Stimulated activated CD8-positive, alpha-beta memory T cell treated with anti-CD3 and anti-CD28 coated beads, Interleukin-4, amount 100 ng/mL, for 4 hours (primary cell): ENCODE measurements at places on chromosomes 3 and 15.

DNA sequence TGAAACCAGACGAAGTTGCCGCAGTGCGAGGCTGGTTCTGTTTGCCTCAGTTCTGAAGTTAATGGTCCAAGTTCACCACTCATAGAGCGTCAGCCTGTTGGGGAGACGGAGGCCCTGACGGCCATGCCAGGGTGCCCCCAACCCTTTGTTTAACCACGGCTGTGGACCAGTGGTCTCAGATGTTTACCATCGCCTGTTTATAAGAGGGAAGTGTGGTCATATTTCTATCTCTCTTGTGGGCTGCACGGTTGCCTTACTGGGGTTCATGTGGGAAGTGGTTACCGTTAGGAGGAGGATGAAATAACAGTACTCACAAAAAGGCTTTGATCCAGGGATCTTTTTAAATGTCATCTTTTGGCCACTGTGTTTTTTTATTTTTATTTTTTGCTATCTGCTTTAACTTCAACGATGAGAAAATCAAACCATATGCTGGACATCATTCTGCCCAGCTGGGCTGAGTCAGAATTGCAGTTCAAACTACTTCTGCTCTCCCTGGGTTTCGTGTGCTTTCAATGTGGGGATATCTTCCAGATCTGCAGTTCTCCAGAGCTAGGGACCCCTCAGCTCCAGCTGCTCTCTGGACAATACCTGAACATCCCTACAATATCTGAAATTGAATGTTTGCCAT is 17.8 kb downstream of the SMAD3 start:
- no peak for DNase-seq

DNA sequence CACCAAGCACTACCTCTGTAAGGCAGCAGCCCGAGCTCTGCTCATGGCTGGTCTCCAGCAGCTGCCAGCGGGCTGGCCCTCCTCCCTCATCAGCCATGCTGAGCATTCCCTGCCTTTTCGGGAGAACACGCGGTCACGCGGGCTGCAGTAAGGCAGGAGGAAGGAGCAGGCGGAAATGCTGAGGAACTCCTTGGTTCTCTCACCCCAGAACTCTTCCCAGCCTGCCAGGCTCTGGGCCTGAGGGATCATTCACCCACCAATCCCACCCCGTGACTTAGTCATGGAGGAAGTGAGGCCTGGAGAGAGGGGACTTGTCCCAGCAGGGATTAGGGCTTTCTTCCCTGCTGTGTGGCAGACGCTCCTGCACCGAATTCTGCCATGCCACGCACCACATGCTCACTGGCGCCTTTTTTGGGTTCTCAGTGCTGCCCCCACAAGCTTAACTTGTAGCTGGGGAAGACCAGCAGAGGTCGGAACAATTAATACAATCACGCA is 42.9 kb upstream of the RPL32 start:
- DNase-seq = no peak

DNA sequence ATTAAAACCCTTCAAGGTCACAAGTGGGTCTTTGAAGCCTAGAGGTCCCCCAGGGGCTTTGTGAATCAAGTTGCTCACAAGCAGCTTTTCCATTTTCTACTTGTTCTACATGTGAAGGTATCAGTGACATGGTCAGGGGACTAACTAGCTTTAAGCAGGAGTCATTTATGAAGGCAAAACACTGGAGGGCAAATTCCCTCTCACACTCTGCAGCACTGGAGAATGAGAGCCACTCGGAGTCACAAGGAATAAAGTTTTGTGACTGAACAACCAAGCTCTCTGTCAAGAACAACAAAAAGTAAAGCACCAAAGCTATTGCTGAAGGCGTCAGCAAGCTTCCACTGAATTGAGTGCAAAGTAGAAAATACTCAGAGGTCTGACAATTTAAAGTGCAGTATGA is 609.0 kb downstream of the EDEM1 start:
- DNase-seq = no peak

DNA sequence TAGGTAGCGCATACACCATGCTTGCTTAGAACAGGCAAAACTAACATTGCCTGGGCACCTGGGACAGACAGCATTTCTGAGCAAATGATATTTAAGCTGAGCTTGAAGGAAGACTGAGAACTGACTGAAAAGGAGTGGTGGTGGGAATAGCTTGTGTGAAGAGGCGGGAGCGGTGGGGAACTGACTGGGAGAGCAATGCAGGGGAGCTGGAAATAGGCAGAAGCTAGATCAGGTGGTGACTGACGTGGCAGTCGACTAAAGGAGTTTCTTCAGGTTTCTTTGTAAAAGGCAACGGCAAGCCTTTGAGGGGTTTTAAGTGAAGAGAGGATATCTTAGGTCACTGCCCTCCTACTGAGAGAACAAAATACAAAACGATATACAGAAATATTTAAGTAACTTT is 61.8 kb downstream of the NEO1 start:
- no peak for DNase-seq

DNA sequence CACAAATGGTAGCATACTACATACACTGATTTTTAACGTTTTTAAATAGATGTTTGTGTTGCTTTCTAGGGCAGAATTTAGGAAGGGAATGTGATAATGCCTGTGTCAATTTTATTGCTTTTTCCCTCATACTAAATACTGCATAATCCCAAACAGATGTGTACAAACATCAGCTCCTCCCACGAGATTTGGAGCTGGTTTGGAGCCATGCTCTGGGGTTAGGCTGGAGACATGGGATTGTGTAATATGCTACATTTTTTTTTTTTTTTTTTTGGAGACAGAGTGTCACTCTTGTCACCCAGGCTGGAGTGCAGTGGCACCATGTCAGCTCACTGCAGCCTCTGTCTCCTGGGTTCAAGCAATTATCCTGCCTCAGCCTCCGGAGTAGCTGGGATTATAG is 80.1 kb downstream of the EBLN2 start:
- DNase-seq = no peak

DNA sequence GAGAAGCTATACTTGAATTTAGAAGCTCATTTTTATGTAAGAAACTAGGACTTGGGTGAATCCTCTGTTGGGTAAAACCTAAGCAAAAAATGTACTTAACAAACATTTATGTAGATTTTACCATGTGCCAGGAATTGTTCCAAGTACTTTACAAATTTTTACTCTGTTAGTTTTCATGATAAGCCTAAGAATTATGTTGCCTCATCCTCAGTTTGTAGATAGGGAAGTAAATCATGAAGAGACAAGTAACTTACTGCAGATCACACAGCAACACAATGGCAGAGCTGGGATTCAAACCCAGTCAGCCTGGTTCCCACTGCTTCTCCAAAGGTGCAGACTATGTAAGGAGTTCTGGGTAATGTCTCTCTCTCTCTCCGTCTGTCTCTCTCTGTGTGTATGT is 169.9 kb downstream of the DIPK2A start:
- no peak for DNase-seq

DNA sequence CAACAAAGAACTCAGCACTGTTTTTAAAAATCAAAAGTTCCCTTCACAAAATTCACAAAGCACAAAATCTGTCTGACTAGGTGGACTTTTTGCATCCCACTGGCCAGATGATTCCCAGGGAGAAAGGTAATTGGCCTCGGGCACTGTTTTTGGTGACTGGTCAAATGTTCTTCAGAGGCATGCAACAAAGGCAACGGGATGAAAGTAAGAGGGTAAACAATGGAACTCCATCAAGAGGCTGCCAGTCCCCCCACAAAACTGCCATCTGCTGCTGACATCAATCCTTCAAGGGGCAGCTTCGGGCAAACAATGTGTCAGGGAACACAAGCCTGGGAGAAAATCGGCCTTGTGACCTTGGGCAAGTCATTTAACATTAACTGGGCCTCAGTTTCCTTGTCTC is 3.3 kb downstream of the SRGAP3 start:
- no peak for DNase-seq

GRCh38 chr3:99776516-99777209 is 41.0 kb upstream of the CMSS1 start:
- no peak for DNase-seq
